Brain pericyte (primary cell): ENCODE measurements at places on chromosomes 2 and 18.

- DNase-seq: no peak
Measured at GRCh38 chr2:223784221-223784772, 53.1 kb downstream of the AP1S3 start.

DNA sequence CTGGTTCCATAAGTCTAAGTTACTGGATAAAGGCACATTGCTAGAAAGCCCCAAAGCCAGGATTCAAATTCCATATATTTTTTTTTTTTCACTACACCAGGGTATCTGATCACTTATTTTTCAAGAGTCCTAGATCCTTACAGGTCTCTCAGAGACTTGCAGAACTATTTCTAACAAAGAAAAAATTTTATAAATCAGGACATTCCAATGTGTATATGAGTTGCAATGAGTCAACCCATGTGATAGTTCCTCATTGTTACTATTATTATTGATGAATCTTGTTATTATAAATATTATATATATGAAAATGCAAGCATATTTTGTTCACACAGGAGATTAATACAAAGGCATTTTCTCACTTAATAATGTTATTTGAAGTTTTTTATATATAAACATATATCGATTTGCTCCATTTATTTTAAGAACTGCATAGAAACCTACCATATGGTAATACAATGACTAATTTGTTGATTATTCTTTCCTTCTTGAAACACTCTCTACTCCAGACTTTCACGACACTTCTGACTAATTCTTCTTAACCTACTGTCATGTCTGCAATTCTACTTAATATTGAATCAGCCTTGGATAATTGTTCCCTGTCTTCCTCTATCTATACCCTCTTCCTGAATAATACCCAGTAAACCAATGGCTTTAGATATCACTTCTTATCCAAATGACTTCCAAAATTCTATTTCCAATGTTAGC is 968.4 kb upstream of the NRXN1 start:
- DNase-seq: no peak

DNA sequence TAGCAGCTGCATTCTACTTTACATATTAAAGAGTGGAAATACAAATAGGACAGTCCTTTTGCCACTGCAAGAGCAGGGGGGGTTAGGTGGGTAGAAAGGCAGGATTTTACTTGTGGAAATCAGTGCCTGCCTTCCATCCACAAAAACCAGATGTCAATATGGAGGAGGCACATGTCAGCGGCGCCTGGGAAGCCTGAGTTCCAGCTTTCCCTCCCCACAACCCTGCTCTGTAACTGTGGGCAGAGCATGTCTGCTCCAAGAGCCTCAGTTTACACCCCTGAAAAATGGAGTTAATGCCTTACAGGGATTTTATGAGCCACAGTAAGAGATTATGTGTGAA is 32.9 kb downstream of the STEAP3 start:
- DNase-seq: no peak

DNA sequence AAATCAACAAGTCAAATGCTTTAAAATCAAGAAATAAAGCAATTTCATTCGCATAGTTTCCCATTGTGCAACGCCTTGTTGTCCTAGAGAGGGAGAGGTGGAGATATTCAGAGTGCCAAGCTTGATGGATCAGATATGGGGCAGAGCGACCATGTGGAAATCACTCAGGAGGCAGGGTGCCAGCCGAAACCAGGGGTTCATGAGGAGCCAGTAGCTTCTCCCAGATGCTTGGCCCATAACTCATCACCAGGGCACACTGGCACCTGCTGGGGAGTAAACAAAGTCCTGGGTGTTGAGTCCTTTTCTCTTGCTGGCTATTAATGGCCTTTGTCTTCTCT is 53.0 kb upstream of the ASAP2 start:
- no peak for DNase-seq

DNA sequence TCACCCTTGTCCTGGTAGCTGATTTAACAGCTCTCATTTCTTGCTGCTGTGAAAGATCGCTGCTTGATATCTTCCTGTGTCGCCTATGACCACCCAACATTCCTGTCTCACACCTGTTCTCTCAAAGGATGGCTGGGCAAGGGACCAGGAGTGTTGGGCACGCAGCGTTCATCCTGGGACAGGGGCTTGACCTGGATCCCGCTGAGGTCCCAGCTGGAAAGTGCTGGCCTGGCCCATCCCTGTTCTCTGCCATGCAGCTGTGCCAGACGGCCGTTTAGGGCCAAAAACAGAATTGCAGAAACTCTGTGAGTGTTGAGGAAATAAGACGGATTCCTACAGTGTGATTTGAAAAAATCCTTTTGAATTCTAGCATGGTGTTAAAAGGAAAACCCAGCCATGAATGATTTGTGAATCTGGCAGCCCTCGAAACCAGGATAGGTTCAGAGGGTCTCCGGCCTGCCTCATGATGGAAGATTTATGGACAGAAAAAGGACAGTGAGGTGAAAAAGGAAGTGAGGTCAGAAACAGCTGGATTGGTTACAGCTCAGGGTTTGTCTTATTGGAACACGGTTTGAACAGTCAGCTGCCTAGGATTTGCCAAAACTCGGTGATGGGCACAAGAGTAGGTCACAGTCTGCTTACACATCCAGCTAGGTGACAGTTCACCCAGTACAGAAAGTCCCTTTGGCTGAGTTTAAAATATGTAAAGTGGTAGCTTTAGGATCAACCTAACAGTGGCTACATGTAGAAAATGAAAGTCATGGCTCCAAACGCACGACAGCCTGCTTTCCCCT is 164.8 kb downstream of the DCDC2C start:
- DNase-seq: no peak

DNA sequence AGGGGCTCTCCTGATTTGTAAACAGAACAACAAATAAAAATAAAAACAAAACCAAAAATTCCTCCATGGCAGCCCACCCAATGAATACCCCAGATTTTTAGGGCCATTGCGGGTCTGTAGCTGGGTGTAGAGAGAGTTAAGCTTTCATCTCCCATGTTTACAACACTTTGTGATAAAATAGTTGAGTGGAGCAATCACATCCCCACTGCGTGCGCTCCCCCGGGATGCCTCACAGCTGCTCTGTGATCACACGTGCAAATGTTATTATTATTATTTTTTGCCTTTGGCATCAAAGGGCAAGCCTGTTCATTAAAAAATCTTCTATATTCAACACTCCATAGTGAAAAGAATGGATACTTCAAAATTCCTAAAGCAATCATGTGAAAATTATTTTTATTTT is 118.0 kb downstream of the MBP start:
- no peak for DNase-seq
